CD4-positive, alpha-beta T cell treated with Interleukin-6 at 100 ng/mL for 8 hours (primary cell): ENCODE measurements at places on chromosomes 2 and 18.
A peak's percentile ranks its signal among the peaks of the same experiment; 100 is the strongest.

GRCh38 chr2:239927424-239927981, 97.6 kb downstream of the NDUFA10 start:
- DNase-seq: peak; percentile 52

DNA sequence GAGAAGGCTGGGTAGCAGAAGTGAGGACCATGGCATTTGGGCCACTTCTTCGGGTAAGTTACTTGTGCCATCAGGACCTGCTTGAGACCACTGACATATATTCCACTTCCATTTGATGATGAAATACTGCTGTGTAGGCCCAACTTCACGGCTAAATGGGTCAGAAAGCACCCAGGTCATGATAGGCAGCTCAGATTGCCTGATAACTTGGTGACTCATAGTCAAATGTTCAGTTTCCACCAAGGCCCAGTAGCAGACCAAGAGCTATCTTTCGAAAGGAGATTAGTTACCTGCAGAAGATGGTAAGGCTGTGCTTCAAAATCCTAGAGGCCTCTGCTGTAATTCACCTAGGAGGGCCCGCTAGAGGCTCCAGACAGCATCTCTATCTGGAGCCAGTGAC, 31.8 kb upstream of the MEX3C start:
- no peak for DNase-seq

DNA sequence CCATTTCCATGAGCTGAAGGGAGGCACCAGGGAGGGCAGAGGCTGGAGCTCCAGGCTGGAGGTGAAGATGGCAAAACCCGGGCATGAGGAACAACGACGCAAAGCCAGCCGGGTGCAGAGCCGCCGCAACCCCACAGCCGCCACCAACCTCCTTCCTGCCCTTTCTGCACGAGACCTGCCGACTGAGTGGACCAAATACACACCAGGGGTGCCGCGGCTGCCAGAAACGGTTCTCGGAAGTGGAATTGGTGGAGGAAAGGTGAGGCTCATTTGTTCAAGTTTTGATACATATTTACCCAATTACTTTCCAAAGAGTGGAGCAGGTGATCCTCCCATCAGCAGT, 8.4 kb upstream of the CIDEA start:
- no peak for DNase-seq

DNA sequence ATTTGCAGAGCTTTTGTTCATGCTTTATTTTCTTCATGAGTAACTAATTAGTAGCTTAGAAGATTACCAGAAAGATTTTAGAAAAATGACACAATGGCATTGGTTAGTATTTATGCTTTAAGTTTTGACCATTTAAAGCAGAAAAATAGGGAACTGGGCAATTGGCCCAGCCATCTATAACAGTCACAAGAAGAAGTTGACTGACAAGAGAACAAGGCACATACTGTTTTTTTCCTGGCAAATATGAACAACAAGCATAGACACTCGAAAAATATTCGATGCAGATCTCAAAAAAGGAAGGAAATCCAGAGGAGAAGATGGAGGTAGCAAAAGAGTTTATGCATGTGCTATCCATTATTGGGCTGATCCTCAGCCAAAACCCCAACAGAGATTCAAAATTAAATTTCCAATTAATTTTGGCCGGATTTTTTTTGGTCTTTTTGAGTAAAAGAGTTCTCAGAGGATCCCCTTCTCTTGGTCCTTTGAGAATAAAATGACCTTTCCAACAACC, 200.8 kb upstream of the SLC35G4 start:
- no peak for DNase-seq

- no peak for DNase-seq
Observed at GRCh38 chr2:133374781-133375180, 193.5 kb downstream of the NCKAP5 start.

GRCh38 chr18:8750954-8751415, 45.6 kb downstream of the MTCL1 start:
- DNase-seq: no peak

- no peak for DNase-seq
Observed at GRCh38 chr2:200761266-200761665, 50.4 kb upstream of the BZW1 start.

DNA sequence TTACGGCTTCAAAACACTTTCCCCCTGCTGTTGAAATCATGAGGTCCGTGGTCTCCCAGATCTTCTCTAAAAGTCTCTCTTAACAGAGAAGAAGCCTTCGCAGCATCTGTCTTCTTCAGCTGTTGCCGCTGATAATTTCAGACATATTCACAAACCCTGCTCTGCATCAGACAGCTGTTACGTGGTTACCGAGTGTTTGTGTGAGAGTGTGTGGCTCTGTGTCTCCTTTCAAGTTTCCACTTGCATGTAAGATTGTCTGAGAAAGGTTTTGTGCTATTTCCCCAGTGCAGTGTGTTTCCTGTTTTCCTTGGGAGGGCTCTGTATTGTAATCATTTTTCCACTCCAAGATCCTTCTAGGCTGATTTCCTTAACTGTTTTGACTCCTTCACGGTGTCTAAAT, 32.8 kb downstream of the MAIP1 start:
- no peak for DNase-seq

DNA sequence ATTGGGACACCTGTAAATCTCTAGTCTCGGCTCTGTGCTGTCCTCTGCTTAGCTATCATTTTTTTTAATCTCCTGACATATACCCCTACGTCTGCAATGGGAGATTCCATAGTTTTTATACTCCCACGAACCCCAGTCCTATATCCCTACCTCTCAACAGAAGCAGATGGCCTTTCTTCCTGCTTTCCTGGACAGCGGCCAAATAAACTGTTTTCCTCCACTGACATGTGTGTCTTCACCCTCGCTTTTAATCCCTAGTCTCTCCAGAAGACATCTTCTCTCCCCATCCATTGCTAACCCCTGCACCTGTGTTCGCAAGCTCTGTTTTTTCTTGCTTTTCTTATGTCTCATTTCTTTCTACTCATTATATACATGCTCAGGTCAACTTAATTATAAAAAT, 395.4 kb downstream of the EPHA4 start:
- DNase-seq: no peak

DNA sequence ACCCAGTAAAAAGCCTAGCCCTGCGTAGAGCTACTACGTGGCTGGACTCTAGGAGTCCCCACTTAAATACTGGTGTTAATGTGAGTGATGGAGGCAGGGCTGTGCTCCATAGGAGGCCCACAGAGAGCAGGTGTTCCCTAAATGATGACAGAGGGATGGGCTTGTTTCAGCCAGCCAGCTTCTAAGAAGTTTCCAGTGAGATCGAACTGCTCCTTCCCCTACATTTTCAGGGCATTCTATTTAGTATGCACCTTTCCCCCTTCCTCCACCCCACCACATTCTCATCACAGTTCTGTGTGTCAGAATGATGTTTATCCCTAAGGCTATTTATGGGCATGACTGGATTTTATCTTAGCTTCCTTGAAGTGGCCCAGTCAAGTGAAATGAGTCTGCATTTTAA, 213.0 kb downstream of the TRIB2 start:
- no peak for DNase-seq

- no peak for DNase-seq
Observed at GRCh38 chr2:126995621-126996377, 97.1 kb downstream of the TEX51 start.

DNA sequence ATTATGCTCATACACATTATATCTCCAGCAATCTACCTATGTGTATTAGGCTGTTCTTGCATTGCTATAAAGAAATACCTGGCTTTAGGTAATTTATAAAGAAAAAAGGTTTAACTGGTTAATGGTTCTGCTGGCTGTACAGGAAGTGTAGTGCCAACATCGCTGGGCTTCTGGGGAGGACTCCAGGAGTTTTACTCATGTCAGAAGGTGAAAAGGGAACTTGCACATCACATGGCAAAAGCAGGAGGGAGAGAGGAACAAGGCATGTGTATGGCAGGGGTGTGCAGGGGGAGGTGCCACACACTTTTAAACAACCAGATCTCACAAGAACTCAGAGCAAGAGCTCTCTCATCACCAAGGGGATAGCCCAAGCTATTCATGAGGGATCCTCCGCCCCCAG, 715.4 kb upstream of the ZEB2 start:
- no peak for DNase-seq

DNA sequence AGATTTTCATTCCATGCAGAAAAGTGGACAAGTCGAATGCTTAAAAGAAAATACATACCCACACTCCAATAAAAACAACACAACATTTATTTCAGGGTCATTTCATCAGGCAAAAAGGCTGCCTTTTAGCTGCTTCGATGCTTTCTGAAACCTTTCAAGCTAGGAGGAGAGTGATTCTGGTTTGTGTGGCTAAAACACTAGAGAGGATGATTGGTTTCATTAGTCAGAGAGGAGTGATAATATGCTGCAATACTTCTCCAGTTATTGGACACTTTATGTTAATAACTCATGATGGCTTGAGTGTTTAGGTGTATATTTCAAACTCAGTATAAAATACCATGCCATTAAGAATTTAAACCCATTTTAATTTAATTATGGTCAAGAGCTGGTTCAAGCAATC, 614.0 kb downstream of the SLC4A3 start:
- no peak for DNase-seq

DNA sequence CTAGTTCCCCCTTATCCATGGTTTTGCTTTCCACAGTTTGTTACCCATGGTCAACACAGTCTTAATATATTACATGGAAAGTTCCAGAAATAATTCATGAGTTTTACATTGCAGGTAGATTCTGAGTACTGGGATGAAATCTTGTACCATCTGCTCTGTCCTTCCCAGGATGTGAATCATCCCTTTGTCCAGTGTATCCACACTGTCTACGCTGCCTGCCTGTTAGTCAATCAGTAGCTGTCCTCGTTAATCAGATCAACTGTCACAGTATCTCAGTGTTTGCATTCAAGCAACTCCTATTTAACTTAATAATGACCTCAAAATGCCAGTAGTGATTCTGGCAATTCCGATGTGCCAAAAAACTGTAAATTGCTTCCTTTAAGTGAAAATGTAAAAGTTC, 76.3 kb downstream of the DYNC1I2 start:
- DNase-seq: no peak

DNA sequence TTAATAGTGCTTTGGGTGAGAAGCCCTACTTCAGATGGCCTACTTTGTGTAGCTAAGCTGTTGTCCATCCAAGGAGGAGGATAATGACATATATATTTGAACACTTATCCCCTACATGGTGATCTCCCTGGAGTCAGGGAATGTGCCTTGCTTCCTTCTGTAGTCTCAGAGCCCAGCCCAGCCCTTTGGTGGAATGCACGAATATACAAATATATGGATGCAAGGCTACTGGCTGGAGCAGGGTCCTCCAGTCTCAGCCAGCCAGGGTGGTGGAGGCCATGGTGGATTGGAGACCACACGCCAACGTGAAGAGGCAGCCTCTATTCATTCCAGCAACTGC, 150.6 kb upstream of the RIOK3 start:
- DNase-seq: no peak

DNA sequence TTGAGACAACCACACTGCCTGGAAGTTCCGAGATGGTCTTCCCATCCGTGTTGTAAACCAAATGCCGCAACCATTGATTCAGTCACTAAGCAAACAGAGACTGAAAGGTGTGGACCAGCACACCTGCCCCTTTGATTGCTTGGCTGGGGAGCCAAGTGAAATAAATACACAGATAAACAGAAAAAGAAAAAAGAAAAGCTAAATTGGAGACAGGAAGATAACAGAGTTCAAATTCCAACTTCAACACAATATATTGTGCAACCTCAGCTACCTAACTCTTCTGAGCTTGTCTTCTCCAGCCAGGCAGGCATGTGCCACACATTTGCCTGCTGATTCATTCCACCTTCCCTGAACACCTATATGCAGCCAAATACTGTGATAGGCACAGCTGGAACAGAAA, 110.9 kb downstream of the PID1 start:
- DNase-seq: no peak

DNA sequence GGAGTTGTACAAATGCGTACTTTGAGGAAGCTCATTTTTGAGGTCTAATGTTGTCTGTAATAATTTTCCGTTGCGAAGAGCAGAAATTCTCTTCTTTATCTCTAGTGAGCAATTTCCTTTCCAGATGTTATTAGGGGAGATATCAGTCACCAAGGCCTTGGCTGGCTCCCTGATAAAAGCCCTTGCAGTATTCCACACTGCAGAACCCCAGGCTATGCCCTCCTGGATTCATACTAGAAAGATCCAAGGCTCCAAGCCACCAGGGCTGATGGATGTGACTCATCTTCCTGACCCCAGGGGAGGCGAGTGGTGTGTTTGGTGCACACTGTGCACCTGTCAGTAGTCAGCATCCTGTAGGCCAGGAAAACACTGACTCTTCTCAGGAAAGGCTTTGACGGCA, 34.7 kb downstream of the INO80C start:
- no peak for DNase-seq

- no peak for DNase-seq
Observed at GRCh38 chr2:172596776-172597175, 40.9 kb downstream of the PDK1 start.

GRCh38 chr2:231919341-231920035, 6.7 kb downstream of the NPPC start:
- DNase-seq: no peak

GRCh38 chr2:221572821-221573429, 821 bp upstream of the EPHA4 start:
- DNase-seq: peak; percentile 6

DNA sequence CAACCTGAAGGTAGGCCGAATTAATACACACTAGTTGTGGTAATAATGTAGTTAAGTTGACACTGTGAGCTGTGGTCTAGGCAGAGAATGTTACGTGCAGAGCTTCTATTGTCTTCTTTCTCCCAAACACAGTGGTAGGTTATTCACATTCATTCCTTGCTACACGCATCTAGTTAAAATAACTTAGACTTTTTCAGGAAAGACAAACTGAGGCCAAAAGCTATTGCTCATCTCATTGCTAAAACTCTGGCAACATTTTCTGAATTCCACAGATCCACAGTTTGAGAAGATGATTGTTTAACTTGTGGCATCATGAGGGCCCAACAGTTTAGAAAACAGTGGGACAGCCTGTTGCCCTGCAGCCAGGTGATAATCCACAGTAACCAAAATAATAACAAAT, 850.4 kb upstream of the FSHR start:
- no peak for DNase-seq

DNA sequence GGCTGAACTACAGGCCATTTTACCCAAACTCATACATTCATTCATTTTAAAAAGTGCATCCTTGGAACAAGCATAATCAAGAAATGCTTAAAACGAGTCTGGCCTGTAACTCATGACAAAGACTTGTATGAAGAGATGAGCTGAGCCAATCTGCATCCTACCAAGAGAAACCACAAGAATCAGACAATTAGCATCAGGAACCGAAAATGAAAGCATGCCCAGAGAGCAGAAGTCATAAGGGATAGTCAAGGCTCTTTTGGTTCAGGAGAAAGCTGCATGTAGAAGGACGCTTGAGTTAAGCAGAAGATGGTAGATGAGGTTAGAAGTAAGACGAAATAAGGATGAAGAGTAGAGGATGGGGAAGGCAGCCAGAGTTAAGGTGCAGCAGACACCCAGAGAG, 137.0 kb upstream of the CTNNA2 start:
- no peak for DNase-seq

- no peak for DNase-seq
Observed at GRCh38 chr18:21109936-21110712, 1.5 kb downstream of the ROCK1 start.
